ENCODE measurements at places on chromosomes 4 and X. TPM values are rescaled to one million over a fixed set of nuclear protein-coding genes. Genes with fewer than 3 reads are reported as not detected.

The STK32B gene
- total RNA-seq: 0.90 TPM

The PAGE2 gene
- total RNA-seq: not detected

The MAGEE1 gene
- total RNA-seq: 2.0 TPM

The HTRA3 gene
- 18.3 TPM for total RNA-seq

The MAGEC2 gene
- not detected for total RNA-seq

The PLXNB3 gene
- 3.0 TPM for total RNA-seq

The HPSE gene
- 19.2 TPM for total RNA-seq

The FGF13 gene
- 3.6 TPM for total RNA-seq

The GAB3 gene
- total RNA-seq: 6.6 TPM

The BST1 gene
- total RNA-seq: 9.0 TPM

The GPR173 gene
- 2.0 TPM for total RNA-seq

The SPANXD gene
- total RNA-seq: not detected

The HS3ST1 gene
- total RNA-seq: 3.1 TPM

The CT45A3 gene
- not detected for total RNA-seq

The NLGN4X gene
- total RNA-seq: 0.45 TPM

The TXK gene
- total RNA-seq: 2.4 TPM

The SLC49A3 gene
- total RNA-seq: 23.2 TPM

The MPC1L gene
- total RNA-seq: not detected

Data from left lung (tissue), 14 donors.